ENCODE measurements at places on chromosomes 16 and 17.

GRCh38 chr16:48586083-48586482 is 23.9 kb downstream of the N4BP1 start:
- DNase-seq: no peak

GRCh38 chr16:19831678-19832077 is 53.0 kb downstream of the GPRC5B start:
- DNase-seq: no peak

- DNase-seq: no peak
Measured at GRCh38 chr17:12990041-12990808, 27.6 kb downstream of the ELAC2 start.

DNA sequence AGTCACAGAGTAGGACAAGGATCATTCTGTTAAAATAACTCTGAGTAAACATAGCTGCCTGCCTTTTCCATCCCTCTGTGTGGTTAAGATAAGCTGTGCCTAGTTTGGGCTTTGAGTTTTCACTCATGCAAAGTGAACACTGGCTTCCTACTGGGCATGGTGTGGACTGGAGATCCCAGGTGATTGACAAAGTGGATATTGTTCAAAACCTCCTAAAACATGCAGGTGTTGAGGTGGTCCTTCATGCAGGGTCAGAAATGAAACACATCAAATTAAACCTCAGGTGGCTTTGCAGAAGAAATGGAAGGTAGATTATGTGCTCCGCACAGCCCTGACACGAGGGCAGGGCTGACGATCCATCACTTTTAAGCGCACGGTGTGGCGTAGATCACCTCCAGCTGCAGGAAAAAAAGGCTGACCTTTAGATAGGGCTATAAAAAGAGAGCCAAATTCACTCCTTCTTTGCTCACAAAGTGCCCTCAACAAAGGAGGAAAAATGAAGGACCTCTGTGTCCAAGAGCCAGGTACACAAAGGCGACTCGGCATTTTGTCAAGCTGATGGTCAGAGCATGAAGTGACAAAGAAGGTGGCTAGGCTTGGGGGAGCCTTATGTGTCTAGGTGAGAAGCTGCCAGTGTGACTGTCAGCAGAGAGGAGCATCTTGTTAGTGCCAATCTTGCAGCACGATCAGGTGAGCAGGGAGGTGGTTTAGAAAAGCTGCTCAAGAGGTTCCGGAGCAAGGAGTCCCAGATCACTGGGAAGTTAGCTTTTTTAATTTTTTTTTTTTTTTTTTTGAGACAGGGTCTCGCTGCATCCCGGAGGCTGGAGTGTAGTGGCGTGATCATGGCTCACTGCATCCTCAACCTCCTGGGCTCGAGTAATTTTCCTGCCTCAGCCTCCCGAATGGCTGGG is 19.9 kb upstream of the ITPRIPL2 start:
- no peak for DNase-seq

DNA sequence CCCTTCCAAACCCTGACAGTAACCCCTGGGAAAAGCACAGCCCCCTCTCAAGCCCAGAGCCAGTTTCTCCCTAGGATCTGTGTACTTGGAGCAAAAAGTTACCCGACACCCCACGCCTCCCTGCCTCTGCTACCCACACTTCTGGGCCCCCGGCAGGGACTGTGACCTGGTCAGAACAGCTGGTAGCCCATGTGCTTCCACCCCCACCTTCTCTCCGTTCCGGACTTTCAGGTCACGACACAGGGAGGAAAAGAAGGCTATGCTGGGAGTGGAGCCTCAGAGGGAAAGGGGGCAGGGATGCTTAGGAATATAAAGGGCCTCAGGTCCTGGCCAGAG is 6.4 kb downstream of the PPY start:
- DNase-seq: no peak

- DNase-seq: no peak
Measured at GRCh38 chr17:67830440-67830839, 5.1 kb downstream of the BPTF start.

DNA sequence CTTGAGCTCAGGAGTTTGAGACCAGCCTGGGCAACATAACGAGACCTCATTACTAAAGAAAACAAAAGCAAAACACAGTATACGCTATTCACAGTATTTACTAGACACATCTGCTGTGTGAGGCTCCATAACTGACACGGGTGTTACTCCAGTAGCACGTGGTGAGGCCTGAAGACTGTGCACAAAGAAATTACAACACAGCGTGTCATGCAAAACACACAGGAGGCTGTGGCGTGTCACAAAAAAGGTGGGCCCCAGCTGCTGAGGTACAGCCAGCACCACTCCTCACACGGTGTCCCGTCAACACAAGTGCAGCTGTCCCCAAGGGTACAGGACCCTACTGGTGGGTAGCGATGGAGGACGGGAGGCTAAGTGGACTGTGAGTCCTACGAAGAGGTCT is 2.7 kb downstream of the CYBC1 start:
- DNase-seq: no peak

GRCh38 chr17:79702034-79702433 is 28.7 kb upstream of the ENPP7 start:
- no peak for DNase-seq

DNA sequence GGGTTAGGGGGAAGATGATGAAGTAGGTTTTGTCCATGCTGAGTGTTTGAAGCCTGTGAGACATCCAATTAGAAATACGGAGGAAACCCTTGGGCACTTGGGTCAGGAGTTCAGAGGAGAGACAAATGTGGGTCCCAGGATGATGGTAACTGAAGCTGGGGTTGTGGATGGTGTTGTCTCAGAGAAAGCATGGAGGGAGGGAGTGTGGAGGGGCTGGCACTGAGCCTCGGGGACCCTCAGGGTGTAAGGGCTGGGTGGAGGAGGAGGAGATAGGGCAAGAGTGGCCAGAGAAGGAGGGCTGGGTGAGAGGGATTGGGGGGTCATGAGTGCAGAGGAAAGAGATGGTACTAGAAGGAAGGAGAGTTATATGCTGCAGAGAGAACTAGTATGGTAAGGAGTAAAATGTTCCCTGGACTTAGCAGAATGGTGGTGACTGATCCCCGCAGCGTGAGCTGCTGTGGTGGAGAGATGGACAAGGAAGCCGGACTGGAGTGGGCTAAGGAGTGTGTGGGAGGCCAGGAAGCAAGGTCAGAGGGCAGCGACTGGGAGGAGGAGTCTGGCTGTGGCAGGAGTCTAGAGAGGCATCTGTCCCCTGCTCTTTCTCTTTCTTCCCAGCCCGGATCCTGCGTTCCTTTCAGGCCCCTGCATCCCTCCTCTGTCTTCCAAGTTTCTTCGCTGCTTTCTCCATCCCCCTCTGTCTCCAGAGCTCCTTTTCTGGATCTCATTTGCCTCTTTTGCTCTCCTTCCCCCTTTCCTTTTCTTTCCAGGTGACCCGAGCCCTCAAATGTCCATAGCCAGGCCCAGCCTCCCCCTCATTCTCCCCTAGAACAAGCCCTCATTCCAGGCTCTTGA is 3.9 kb upstream of the COL1A1 start:
- DNase-seq: no peak

DNA sequence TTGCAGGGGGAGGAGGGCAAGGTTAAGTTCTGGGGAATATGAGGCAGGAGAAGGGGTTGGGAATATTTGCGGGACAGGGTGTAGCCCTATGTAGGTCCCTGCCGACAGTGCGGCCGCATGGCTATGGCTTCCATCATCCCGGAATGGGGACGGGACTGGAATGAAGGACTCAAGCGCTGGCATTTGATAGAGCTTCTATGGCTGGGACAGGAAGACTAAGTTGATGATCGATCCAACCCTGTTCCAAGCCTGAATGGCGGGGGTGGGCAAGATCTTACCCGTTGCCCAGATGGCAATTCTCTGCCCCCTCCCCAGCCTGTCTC is 47.1 kb downstream of the SRCIN1 start:
- DNase-seq: no peak

- DNase-seq: no peak
Measured at GRCh38 chr16:54237-54581, 581 bp downstream of the SNRNP25 start.
